HCEC 1CT (cell line): ENCODE measurements at places on chromosomes 7 and 10.

GRCh38 chr7:50632561-50633413 lies 67.6 kb upstream of the DDC start:
- DNase-seq, result peak; percentile 53

DNA sequence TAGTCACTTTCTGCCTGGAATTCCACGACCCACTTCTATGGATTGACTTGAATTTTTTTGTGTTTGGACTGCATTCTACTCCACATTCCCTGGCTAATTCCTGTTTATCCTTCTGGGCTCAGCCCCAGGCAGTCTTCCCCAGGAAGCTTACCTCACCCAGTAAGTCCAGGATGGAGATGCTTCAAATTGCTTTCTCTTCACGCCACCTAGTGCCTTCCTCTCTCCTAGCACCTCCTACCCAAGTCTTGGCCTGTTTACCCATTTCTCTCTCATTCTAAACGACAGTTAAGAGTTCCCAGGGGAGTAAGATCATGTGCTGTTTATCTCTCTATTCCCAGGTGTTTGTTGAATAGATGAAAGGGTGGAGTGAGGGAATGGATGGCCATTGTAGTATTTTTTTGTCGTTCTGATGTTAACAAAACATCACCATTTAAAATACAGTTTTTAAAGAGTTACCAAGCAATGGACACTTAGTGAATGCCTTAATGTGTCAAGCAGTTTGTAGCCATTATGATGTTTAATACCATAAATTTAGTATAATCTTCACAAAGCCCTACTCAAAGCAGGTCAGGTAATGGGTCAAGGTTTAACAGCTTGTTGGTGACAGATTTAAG lies 45.5 kb upstream of the TARP start:
- DNase-seq, result peak; percentile 61

GRCh38 chr10:96292971-96293920 lies 11.0 kb upstream of the DNTT start:
- peak; percentile 30 for DNase-seq

- DNase-seq, result no peak
Measured at GRCh38 chr7:97090761-97091353, 26.6 kb upstream of the SDHAF3 start.

GRCh38 chr7:47771336-47771989 lies 176.8 kb downstream of the PKD1L1 start:
- DNase-seq, result no peak

DNA sequence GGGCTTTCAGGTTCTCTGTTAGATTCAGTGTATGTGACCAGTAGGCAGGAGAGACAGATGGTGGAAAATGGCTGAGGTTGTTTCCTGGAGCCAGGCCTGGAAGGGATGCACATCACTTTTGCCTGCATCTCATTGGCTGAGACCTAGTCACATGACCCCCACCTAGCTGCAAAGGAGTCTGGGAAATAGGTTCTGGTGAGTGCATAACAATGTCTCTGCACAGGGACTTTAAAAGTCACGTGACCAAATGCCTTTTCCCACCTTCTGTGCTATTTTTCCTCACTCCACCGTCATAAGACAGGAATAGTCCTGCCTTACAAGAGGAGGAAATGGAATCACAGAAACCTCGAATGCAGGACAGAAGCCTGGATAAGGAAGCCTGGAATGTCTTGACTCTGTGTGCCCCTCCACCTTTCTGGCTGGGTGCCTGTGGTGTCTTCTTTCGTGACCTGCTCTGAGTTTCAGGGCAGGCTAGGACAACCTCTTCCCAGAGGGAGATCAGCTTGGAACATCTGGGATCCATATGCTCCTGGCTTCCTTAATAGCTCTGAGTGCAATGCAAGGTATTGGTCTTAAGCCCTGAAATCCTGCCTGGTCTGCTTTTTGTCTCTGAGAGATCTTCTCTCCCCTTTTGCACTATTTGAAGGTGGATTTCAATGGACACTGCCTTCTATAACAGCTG lies 139.9 kb upstream of the ZNF438 start:
- DNase-seq, result peak; percentile 84

- no peak for DNase-seq
Measured at GRCh38 chr10:32299354-32299980, 47.5 kb downstream of the EPC1 start.

GRCh38 chr10:87079106-87079836 lies 15.4 kb downstream of the GLUD1 start:
- DNase-seq, result peak; percentile 5

DNA sequence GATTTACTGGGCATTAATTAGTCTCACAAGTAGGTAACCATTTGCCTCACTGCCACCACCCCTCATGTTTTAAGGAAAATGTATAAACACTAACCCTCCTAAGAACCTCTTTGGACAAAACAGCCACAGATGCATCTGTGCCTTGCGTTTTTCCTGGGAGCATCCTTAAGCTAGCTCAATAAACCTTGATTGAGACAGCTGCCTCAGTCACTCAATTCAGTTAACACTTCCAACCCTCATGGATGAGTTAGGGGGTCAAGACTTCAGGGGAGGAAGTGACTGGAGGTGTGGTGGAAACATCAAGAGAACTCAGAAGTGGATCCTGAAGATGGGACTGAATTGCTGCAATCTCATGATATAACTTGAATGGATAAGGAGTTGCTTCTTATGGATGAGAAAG lies 31.5 kb downstream of the CUL2 start:
- no peak for DNase-seq

DNA sequence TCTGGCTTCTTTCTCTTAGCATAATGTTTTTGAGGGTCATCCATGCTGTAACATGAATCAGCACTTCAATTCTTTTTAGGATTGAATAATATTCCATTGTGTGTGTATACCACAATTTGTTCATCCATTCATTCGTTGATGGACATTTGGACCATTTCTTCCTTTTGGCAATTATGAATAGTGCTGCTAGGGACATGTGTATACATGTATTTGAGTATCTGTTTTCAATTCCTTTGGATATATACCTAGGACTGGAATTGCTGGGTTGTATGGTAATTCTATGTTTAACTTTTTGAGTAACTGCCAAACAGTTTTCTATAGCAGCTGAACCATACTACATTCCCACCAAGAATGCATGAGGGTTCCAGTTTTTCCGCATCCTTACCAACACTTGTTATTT lies 39.2 kb downstream of the GBF1 start:
- DNase-seq, result no peak

GRCh38 chr10:13231190-13231589 lies 3.0 kb downstream of the UCMA start:
- no peak for DNase-seq

DNA sequence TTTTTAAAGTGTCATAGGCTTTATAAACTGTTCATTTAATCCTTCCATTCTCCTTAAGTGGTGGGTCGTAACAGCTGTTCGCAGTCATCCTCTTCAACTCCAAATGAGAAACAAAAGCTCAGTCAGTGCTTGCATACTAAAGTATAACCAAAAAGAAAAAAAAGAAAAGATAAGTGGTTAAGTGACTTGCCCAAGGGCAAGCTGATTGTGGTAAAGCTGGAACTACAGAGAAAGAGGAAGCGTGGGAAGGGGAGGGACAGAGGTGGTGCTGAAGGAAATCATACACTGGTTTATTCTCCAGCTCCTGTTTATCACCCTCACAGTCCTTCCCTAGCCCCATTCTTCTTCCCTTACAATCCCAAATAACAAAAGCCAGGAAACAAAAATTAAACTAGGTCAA lies 29.6 kb downstream of the IDE start:
- no peak for DNase-seq

GRCh38 chr10:111677759-111678158 lies 505.8 kb downstream of the GPAM start:
- no peak for DNase-seq

DNA sequence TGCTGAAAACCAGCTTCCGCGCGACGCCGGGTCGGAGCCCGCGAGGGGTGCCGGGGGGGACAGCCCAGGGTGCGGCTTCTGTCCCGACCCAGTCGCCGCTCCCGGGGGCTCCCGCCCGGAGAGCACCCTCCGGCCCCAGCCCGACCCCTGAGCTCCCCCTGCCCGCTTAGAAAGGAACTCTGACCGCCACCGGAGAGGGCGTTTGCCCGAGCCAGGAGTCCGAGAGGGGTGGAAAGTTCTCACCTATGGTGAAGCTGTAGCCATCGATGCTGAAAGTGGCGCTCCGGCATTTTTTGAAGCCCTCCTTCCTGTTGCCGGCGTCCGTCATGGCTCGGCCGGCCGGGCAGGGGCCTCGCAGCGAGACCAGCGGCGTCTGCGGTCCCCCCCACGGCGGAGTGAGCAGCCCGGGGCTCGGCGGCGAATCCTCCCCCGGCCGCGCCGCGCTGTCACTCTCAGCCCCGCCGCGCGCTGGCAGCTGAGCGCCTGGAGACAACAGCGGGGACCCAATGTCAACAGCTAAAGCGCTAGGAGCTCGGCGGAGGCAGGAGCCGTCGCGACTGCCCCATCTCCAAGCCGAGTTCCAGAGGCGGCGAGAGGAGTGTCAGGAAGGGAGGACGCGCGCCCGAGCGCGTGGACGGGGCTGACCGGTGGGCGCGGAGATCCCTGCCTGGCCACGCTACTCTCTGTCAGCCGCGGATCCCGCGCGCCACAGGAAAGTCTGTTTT lies 191.6 kb downstream of the LSM5 start:
- no peak for DNase-seq

- DNase-seq, result no peak
Measured at GRCh38 chr7:69600710-69601519, 2.6 kb downstream of the AUTS2 start.

GRCh38 chr7:129635300-129636029 lies 23.9 kb downstream of the NRF1 start:
- peak; percentile 52 for DNase-seq

GRCh38 chr7:51970961-51971665 lies 654.5 kb upstream of the COBL start:
- no peak for DNase-seq

DNA sequence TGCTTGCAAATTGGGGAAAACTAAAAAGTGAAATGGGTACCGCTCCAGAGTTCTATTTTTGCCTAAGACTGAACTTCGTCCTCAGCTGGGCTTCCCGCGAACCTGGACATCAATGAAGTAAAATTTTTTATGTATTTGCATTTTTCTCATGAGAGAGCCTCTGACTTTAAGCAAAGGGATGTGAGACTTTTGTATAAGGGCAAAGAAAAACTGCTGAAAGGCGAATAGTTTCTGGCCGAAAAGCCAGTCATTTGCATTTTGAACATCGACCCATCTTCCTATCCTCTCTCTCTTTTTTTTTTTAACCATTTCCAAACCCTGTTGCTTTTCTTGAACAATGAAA lies 573 bp downstream of the PMPCB start:
- no peak for DNase-seq

DNA sequence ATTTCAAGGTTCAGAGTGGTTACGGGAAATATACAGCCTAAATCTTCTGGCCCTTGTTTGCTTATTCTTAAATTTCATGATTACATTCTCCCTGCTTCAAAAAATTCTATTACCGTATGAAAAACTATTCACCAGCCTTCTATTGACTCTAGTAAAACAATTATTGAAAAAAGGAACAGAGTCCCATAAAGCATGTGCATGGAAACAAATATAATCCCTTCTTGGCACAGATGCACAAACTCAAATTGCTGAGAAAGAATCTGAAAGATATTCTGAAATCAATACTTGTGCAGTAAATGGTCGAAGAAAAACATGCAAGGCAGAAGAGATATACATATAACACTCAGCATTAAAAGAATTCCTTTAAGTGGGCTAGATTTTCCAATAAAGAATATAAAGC lies 83.6 kb downstream of the LRRN3 start:
- DNase-seq, result no peak

- no peak for DNase-seq
Measured at GRCh38 chr7:141906285-141906684, 9.9 kb upstream of the OR9A4 start.

- DNase-seq, result no peak
Measured at GRCh38 chr10:47060993-47061500, 149.8 kb downstream of the PTPN20 start.

- no peak for DNase-seq
Measured at GRCh38 chr7:13687500-13687899, 302.0 kb downstream of the ETV1 start.

GRCh38 chr10:116891208-116891607 lies 41.9 kb downstream of the ENO4 start:
- peak; percentile 87 for DNase-seq

DNA sequence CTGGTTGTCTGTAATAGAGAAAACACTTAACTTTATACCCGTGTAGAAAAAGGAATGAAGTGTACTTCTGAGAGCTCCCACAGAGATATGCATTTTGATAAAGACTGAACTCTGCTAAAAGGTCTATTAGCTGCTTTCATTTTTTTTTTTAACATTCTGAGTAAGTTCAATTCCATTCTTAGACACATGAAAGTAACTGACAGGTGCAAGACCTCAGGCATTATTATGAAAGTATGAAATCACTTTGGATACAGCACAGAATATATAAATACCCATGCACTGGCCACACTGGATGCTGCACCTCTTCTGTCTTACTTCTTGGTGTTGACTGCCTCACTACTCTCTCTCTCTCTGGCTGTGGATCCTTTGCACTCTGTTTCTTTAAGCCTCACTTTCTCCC lies 46.2 kb downstream of the VWDE start:
- DNase-seq, result no peak

- DNase-seq, result peak; percentile 73
Measured at GRCh38 chr7:130959743-130960207, 225.8 kb upstream of the KLF14 start.

GRCh38 chr10:102040305-102041050 lies 15.5 kb downstream of the ARMH3 start:
- DNase-seq, result no peak

DNA sequence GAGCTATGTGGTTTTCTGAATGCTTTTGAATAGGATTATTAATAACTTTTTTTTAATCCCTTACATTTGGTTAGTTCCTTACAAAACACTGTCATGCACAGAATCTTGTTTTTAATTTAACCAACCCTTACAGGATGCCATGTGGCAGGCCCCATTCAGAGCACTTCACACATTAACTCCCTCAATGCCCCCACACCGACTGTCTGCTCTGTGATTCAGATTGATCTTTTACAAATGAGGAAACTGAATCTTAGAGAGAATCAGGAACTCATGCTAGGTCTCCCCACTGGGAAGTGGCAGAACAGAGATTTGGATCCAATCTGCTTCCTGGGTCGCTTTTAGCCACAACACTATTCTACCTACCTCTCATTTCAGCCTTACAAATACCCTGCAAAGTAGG lies 195.8 kb upstream of the NPVF start:
- no peak for DNase-seq

DNA sequence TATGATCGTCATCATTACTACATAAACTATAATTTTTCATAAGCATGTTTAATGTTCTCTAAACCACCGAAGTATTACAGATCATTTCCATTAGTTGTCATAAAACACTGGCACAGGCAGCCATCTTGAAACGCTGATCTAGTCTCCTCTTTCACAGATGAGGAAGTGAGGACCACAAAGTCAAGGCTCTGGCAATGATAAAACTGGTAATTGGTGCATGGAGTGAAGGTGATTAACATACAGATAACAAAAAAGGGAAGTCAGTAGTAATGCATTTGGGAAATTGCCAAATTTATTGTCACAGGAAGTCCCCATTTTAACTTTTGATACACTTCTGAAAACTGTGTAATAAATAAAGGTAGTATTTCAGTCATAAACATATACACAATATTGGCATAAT lies 49.3 kb downstream of the FBXL13 start:
- no peak for DNase-seq

- no peak for DNase-seq
Measured at GRCh38 chr7:37084303-37084702, 360.0 kb upstream of the AOAH start.

GRCh38 chr10:121927318-121927840 lies 452 bp downstream of the ATE1 start:
- DNase-seq, result peak; percentile 50

- DNase-seq, result no peak
Measured at GRCh38 chr10:30134171-30134945, 75.0 kb upstream of the JCAD start.

GRCh38 chr7:115632636-115633035 lies 397.9 kb downstream of the TFEC start:
- no peak for DNase-seq
